ENCODE measurements at places on chromosomes 5 and 9. TPM values are rescaled to one million over a fixed set of nuclear protein-coding genes. Genes with fewer than 3 reads are reported as not detected.

KCNIP1 gene
- total RNA-seq = not detected

KIAA1191 gene
- total RNA-seq = 55.7 TPM

TAS2R1 gene
- total RNA-seq = not detected

AGXT2 gene
- total RNA-seq = not detected

FBP2 gene
- not detected for total RNA-seq

IFNB1 gene
- total RNA-seq = not detected

GRCh38 chr9:134830926-134831720 is 49.5 kb upstream of the FCN2 start:
- no peak overlapping the region for H3K4me3 ChIP-seq
- H3K27me3 ChIP-seq = no peaks in the 10 kb centered on the region
- no peak for DNase-seq

DNA sequence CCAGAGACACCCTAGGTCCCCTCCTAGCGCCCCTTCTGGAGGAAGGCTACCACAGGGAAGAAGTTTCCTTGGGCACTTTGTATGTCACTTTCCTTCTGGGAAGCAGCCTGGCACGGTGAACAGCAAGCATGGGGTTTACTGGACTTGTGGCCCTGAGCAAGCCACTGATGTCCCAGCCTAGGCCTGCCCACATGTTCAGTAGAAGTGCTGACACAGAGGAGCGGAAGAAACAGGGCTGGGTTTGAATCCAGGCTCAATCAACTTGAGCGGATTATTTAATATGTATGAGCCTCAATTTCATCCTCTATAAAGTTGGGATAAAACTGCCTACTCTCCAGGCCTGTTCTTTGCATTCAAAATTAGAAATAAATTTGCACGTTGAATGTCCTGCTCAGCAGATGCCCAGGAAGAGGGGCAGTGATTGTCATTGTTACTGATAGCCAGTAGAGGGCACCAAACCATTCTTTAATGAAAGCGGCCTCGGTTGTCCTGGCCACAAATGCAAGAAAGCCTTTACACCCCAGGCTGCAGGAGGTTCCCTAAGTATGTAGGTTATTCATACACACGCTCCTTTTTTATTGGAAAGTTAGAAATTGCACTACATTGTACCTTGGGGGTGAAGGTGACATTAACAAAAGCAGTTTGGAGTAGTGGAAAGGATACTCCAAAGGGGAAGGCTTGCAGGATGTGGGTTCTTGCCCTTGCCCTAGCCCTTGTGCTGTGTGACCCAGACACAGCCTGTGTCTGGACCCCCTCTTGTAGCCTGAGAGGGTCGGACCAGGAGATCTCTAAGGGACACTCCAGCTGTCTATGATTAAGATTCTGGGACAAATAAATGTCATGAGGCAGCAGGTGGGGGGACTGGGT is 13.4 kb upstream of the XPA start:
- H3K36me3 ChIP-seq = no peaks in the 10 kb centered on the region
- peaks cover 35% of the 10 kb centered on the region for H3K4me1 ChIP-seq
- peak overlapping the region; percentile 40 for H3K4me3 ChIP-seq
- no peak overlapping the region for H3K27ac ChIP-seq
- peak; percentile 69 for DNase-seq
- H3K27me3 ChIP-seq = peaks cover 44% of the 10 kb centered on the region

DNA sequence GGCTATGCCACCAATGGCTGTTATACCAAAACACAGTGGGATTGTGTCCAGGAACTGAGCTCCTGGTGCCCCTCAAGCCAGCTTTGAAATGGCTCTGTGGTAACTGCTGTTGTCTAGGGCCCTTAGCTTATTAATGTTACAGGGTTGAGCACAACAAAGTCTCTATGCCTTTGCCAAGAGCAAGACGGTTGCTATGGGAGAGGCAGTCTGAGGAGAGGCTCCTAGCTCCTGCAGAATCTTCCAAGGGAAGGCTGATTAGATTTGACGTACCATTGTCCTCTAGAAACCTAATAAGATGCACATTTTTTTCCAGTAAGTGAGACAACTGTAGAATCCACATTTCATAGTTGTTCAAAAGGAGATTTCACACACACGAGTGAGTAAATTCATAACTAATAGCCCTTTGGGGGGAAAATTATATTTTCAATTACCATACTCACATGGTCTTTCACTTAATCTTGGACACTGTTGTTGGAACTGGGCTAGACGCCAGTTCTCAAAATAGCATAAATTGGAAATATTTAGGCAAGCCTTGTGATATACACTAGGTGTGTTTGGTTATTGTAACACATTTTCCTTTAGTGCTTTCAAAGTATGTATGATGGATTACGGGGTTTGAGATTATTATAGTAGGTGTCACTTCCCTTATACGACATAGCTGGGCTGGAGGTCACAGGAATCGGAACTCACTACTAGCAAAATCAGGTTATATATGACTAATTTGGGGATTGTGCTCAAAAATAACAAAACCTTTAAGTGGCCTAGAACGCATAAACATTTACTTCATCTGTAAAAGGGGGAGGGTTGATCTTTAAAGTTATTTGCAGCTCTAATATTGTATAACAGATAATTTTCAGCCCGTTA is 186.3 kb upstream of the EGFLAM start:
- H3K4me3 ChIP-seq = no peak overlapping the region
- H3K36me3 ChIP-seq = no peaks in the 10 kb centered on the region
- H3K4me1 ChIP-seq = no peaks in the 10 kb centered on the region

DNA sequence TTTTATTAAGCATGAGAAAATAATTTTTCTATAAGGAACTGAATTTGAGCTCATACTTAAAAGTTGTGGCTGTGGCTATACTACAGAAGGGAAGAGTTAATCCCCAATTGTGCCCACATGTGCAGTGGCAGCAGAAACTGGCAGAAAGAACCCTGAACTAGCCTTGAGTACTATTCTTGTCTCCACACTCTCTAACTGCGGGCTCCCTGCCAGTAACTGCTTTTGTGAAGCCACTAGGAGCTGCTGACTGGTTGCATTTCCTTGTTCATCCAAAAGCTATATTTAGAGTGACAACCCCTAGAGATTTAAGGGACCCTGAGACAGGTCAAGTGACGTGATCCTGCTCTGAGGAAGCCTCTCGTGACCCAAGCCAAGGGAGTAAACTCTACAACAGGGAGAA is 238.6 kb downstream of the ELAVL2 start:
- H3K36me3 ChIP-seq = no peaks in the 10 kb centered on the region
- no peak for DNase-seq
- no peaks in the 10 kb centered on the region for H3K27me3 ChIP-seq

- H3K4me1 ChIP-seq = no peaks in the 10 kb centered on the region
- H3K27ac ChIP-seq = no peak overlapping the region
- no peaks in the 10 kb centered on the region for H3K27me3 ChIP-seq
- H3K4me3 ChIP-seq = no peak overlapping the region
Observed at GRCh38 chr5:79255786-79256557, 20.0 kb downstream of the JMY start.

DNA sequence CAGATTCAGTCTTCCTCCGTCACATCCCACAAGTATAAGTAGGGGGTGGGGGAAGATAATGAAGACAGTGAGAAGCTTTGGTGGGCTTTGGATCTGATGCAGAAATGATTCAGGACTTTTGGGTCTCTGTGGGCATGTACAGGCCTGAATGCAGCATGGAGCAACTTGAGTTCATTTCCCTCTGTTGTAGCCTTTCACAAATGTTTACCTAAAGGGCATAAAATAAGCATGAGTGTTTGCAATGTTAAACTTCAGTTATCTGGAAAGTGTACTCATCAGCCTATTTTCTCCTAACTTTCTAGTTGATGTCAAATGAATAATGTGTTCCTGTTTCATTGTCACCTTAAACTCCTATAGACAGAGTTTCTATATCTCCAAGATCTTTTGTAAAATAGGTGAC is 39.3 kb downstream of the GARNL3 start:
- H3K4me3 ChIP-seq = no peak overlapping the region
- no peaks in the 10 kb centered on the region for H3K4me1 ChIP-seq
- no peak overlapping the region for H3K27ac ChIP-seq

GRCh38 chr9:3137347-3137695 is 293.4 kb upstream of the PUM3 start:
- H3K4me1 ChIP-seq = no peaks in the 10 kb centered on the region
- no peaks in the 10 kb centered on the region for H3K36me3 ChIP-seq
- DNase-seq = no peak

GRCh38 chr5:124089578-124089977 is 577.6 kb downstream of the CSNK1G3 start:
- H3K36me3 ChIP-seq = no peaks in the 10 kb centered on the region
- DNase-seq = no peak
- no peak overlapping the region for H3K27ac ChIP-seq
- H3K27me3 ChIP-seq = no peaks in the 10 kb centered on the region
- H3K4me1 ChIP-seq = no peaks in the 10 kb centered on the region
- H3K4me3 ChIP-seq = no peak overlapping the region

GRCh38 chr5:95220381-95220780 is 64.5 kb downstream of the MCTP1 start:
- H3K27me3 ChIP-seq = no peaks in the 10 kb centered on the region
- no peak for DNase-seq
- no peaks in the 10 kb centered on the region for H3K4me1 ChIP-seq
- no peaks in the 10 kb centered on the region for H3K36me3 ChIP-seq
- no peak overlapping the region for H3K4me3 ChIP-seq

- H3K27me3 ChIP-seq = peaks cover 6% of the 10 kb centered on the region
- peaks cover 17% of the 10 kb centered on the region for H3K4me1 ChIP-seq
- DNase-seq = no peak
- H3K36me3 ChIP-seq = no peaks in the 10 kb centered on the region
Observed at GRCh38 chr5:142065273-142065672, 43.3 kb upstream of the NDFIP1 start.

GRCh38 chr5:75450069-75450468 is 61.4 kb downstream of the CERT1 start:
- no peak for DNase-seq
- H3K27ac ChIP-seq = no peak overlapping the region
- H3K27me3 ChIP-seq = no peaks in the 10 kb centered on the region

GRCh38 chr9:110065532-110065931 is 142.4 kb downstream of the C9orf152 start:
- peaks cover 13% of the 10 kb centered on the region for H3K4me1 ChIP-seq
- H3K27me3 ChIP-seq = peaks cover 6% of the 10 kb centered on the region
- no peak overlapping the region for H3K4me3 ChIP-seq
- no peak overlapping the region for H3K27ac ChIP-seq
- peaks cover 2% of the 10 kb centered on the region for H3K36me3 ChIP-seq

DNA sequence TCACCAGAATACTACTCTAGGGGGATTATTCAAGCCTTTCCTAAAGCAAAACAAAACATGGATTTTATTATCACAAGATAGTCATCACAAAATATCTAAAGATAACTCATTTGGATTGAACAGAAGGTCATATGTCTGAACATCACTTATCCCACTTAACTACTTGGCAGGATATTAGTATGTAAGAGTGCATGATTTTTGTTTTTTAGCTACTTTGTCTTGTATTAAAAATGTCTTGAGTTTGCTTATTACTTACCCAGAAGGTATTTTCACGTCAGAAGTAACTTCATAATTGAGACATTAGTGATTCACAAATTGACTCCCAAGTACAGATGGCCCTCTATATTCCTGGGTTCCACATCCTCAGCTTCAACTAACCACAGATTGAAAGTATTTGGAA is 113.8 kb downstream of the TLE4 start:
- no peak overlapping the region for H3K27ac ChIP-seq
- peaks cover 38% of the 10 kb centered on the region for H3K4me1 ChIP-seq
- DNase-seq = no peak

GRCh38 chr5:154945695-154946301 is 4.9 kb downstream of the MRPL22 start:
- H3K27ac ChIP-seq = no peak overlapping the region
- peaks cover 14% of the 10 kb centered on the region for H3K4me1 ChIP-seq
- H3K36me3 ChIP-seq = peaks cover 17% of the 10 kb centered on the region
- no peaks in the 10 kb centered on the region for H3K27me3 ChIP-seq
- DNase-seq = no peak
- no peak overlapping the region for H3K4me3 ChIP-seq

GRCh38 chr9:37650873-37651768 is at the start of gene FRMPD1:
TSS of gene FRMPD1 (plus strand) at chr9:37650954. CDS start at chr9:37692642, 41,688 bp downstream.
- no peak within 1 kb of the TSS for H3K27ac ChIP-seq
- peaks cover 6% of the 10 kb centered on the region for H3K4me1 ChIP-seq
- peaks cover 62% of the 10 kb centered on the region for H3K27me3 ChIP-seq
- peak; percentile 62 for DNase-seq
- no peaks in the 10 kb centered on the region for H3K36me3 ChIP-seq

- H3K27me3 ChIP-seq = peaks cover 61% of the 10 kb centered on the region
- peak; percentile 27 for DNase-seq
- H3K27ac ChIP-seq = no peak within 1 kb of the TSS
- H3K4me3 ChIP-seq = peak within 1 kb of the TSS; percentile 38
- peaks cover 2% of the 10 kb centered on the region for H3K4me1 ChIP-seq
Observed at GRCh38 chr5:133612249-133612860, at the start of gene FSTL4. TSS of gene FSTL4 (minus strand) at chr5:133612541.

GRCh38 chr9:27483576-27483975 is 40.5 kb upstream of the IFNK start:
- H3K27me3 ChIP-seq = peaks cover 3% of the 10 kb centered on the region
- H3K4me1 ChIP-seq = peaks cover 33% of the 10 kb centered on the region
- H3K36me3 ChIP-seq = peaks cover 8% of the 10 kb centered on the region
- H3K27ac ChIP-seq = no peak overlapping the region
- H3K4me3 ChIP-seq = no peak overlapping the region

DNA sequence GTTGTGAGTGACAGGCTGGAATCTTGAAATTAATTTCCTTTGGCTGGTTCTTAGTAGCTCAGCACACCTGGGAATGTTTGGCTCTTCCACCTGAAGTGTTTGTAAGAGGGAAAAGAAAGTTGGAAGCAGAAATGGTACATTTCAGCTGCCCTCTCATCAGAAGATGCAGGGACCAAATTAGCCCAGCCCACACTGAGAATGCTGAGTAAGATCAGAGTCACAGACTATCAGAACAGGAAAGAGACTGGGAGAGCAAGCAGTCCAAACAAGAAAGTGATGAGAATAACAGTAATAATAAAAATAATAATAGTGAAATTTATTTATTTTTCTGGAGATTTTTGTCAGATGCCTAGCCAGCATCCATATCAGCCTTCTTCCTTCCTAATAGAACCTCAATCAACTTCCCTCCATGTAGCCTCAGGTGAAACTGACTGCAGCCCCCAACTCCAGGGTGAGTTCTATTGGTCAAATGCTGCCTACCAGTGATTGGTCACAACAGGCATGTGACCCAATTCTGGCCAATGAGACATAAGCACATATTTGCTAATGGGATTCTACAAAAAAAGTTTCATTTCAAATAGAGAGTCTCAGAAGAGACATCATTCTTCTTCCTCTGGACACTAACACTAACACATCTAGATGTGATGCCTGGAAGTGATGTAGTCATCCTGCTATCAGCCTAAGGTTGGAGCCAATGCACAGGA is 31.2 kb upstream of the ADRA1B start:
- H3K27me3 ChIP-seq = peaks cover 7% of the 10 kb centered on the region
- H3K27ac ChIP-seq = no peak overlapping the region
- H3K4me3 ChIP-seq = no peak overlapping the region
- no peak for DNase-seq
- H3K4me1 ChIP-seq = no peaks in the 10 kb centered on the region

DNA sequence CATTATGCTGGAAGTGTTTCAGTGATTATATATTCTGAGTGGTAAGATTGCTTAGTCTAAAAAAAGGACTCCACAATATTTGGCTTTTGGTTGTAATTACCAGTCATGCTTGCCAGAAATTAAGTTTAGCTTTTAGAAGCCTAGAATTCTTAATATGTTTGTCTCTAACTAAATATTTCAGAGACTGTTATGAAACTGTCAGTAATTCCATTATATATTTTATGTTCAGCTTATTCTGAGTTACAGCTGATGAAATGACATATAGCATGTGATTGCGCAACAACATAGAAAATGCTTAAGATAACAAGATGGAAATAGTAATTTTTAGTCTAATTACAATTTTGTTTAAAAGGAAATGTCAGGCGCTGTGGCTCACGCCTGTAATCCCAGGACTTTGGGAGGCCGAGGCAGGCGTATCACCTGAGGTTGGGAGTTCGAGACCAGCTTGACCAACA is 44.2 kb downstream of the KIAA1958 start:
- no peak for DNase-seq
- no peak overlapping the region for H3K4me3 ChIP-seq
- H3K4me1 ChIP-seq = no peaks in the 10 kb centered on the region
- no peaks in the 10 kb centered on the region for H3K27me3 ChIP-seq
- no peaks in the 10 kb centered on the region for H3K36me3 ChIP-seq

All from activated CD8-positive, alpha-beta T cell treated with anti-CD3 and anti-CD28 coated beads, Interleukin-2, amount 10 ng/mL, durations not matched to agents 7 days and 5 days (primary cell).